Activated naive CD8-positive, alpha-beta T cell treated with anti-CD3 and anti-CD28 coated beads, Interleukin-2, amount 50 U/mL, for 16 hours (primary cell): ENCODE measurements at places on chromosomes 11 and 22.

DNA sequence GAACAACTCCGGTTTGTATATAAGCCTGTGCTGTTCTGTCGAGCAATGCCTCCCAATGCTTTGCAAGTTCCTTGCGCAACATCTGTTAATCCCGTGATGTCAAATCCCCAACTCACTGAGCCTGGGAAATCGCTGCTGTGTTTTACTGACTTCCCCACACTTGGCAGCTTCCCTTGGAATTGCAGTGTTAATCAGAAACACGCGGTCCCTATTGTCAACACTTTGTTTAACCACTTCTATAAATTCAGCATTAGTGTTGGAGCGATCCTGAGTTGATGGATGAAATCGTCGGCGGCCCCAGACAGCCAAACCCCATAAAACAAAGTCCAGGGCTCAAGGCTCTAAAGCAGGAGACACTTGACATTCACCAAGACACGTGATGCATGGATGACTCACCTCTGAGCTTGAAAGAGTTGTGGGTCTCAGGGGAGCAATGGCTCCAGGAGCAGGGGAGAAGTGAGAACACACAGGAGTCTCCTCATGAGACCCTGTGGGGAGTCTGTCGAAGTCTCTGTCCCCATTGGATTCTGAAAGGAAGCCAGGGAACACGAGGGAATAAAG lies 555.3 kb downstream of the MIAT start:
- DNase-seq = no peak

DNA sequence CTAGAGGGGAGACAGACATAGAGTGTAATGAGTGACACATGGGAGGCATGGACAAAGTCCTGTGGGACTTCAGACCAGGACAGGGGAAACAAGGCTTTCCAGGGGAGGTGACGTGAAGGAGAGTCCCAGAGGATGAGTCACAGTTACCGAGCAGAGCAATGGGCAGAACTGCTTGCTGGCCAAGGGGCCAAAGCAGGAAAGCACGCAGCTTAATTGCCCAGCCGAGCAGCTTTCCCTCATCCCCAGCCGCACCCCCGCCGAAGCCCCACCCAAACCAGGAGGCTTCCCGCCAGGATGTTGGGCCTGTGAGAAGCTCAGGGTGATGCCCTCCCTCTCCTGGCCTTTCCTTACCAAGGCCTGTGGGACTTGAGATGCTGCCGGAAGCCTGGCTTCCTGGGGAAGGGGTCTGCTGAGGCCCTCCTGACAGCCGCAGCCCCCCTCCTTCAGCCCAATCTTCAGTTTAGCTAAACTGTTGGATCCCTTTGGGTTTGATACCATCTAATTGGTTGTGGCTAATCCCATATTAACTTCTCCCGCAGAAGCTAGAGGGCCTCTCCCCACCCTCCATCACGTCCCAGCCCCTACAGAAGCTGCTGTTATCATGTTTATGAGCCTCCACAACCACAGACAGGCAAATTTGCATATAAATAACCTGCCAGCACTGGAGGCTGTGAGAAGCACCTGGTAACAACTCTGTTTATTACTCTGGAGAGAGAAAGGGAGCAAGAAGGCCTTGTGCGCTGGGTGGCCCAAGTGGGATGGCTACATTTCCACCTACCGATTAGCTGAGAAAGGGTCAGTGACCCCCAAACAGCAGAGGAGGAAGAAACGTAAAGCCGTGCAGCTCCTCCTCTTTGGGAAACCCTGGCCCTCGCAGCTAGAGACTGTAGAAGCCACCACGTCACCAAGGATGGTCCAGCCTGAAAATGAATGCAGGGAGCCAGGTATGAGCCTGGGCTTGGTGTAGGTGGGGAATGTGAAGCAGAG lies 80.0 kb downstream of the TRIM29 start:
- no peak for DNase-seq

- DNase-seq = peak; percentile 45
Measured at GRCh38 chr11:10455637-10456487, 798 bp downstream of the AMPD3 start.

GRCh38 chr11:95611827-95612226 lies 177.8 kb downstream of the FAM76B start:
- no peak for DNase-seq

- DNase-seq = no peak
Measured at GRCh38 chr11:27868226-27868625, 168.0 kb upstream of the BDNF start.

DNA sequence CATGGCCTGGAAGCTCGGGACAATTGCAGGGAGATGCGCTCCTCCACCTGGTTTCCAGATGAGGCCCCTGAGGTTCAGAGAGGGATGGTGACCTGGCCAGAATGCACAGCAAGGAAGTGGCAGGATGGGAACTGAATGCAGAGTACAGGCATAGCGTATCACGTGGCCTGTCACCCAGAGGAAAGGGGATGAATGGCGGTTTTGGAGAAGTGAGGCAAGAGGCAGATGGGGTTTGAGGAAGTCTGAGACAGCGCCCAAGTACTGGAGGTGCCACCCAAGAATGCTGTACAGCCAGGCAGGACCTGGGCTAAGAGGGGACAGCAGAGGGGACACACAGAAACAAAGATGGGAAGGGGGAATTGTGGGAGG lies 4.9 kb downstream of the RAB3IL1 start:
- no peak for DNase-seq
